AG09319 (cell line): ENCODE measurements at places on chromosomes 5 and 9.

DNA sequence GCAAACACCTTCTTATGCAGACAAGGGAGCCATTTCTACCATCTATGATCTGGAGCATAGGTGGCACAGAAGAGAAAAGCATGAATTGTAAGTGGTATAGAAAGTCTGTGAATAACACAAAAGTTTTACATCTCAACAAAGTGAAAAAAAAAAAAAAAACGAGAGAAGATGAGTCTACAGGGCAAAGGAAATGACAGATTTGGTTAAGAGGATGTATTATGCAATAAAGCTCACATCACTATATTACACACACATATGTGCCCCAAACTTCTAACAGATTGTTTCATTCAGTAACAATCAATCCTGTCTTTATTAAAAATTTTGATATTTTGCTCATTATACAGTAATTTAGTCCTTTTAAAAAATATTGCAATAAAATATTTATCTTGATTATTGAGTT is 49.8 kb downstream of the CERT1 start:
- DNase-seq, result no peak

- DNase-seq, result no peak
These were observed 11.9 kb downstream of the TNFAIP8 start for GRCh38 chr5:119367502-119368237.

DNA sequence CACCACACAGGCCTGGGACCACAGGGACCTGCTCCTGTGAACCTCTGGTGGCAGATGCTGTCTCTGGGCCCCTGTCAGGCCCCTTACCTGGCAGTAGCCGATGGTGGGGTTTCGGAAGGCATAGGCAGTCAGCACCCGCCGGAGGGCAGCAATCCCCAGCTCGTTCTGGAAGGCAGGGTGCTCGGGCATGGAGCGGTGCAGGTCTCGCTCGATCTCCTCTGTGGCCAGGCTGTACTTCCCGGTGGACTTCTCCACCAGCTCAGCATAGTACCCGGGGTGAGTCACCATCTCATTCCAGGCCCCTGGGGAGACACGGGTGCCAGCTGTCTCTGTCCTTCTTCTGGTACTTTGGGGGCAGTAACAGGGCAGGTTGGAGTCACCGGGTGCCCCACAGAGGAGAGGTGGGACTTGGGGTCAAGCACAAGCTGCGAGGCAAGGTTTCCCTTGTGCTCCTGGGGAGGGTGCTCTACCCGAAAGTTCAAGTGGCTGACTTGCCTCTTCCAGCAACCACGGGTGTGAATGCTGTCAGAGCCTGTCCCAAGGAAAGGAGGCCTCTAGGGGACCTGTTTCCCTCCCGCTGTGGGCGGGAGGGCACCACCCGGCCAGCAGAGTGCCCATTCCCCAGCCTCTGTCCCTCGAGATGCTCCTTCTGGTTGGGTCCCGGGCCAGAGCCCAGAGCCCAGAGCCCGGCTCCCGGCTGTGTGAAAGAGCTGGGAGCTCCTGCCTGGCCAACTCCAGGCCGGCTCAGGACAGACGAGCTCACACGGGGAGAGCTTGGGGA is 19.8 kb upstream of the MRNIP start:
- DNase-seq, result no peak

GRCh38 chr9:131833906-131834305 is 94.0 kb upstream of the RAPGEF1 start:
- DNase-seq, result no peak

DNA sequence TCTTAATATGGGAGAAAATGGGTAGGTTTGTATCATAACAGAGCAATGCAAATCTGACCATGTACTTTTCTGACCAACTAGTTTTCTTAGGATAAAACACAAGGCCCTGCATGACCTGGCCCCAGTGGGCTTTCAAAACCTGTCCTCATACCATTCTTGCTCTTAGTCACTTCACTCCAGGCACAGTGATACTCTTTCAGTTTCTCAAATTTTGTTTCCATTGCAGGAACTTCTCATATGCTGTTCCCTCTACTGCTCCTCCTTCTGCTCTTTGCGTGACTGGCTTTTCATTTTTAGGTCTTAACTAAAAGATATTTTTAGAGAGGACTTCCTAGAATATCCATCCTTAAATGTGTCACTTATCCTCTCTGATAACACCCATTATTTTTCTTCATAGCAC is 112.4 kb downstream of the INIP start:
- DNase-seq, result no peak
